Activated CD8-positive, alpha-beta T cell treated with anti-CD3 and anti-CD28 coated beads for 36 hours (primary cell): ENCODE measurements at places on chromosomes 2 and 18.
A peak's percentile ranks its signal among the peaks of the same experiment; 100 is the strongest.

DNA sequence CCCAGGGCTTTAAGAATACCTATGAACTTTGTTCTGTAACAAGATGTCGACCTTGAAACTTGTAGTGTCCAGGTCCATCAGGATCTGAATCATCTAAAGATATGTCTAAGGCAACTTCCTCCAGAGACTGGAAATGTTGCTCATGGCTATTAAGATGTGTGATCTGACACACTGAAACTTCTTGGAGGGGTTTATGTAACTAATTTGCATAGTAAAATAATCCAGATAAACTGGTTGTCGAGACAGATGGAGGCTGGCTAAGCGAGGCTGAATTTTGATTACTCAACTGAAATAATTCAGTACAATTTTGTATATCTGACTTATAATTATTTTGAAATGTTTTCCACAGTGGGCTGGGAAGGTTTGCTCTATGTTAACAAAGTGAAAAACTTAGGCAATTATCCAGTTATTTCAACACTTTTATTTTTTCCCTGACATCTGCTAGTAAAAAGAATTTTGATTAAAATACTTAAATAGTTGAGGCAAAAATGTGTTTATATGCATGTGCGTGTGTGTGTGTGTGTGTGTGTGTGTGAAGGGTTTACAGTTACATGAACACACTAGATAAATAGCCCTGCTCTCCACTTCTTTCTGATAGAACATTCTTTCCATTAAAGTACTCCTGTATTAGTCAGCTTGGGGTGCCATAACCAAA lies 11.4 kb upstream of the MAP3K20 start:
- H3K27me3 ChIP-seq = peaks cover 18% of the 10 kb centered on the region
- H3K27ac ChIP-seq = no peak overlapping the region
- no peak overlapping the region for H3K4me3 ChIP-seq
- H3K4me1 ChIP-seq = no peaks in the 10 kb centered on the region
- DNase-seq = no peak

DNA sequence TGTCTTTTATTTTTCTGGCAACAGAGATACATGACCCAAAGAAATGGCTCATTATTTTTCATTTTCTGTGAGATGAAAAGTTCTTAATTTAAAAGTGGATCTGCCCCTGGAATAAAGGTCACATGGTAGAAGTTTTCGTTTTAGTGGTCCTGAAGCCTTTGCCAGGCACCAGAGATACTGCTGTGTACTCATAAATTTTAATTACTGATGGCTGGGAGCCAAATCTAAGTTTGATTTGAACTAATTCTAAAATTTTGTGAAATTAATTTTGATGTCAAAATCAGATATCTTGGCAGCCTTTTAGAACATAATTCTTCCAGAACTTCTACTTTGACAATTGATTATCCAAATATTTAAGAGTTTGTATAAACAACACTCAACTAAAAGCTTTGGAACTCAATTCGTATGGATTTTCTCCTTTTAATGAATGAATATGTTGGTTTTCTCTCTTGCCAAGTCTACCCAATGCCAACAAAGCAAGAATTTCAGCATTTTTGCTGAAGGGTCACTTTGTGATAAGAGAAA lies 128.5 kb upstream of the SP5 start:
- H3K27me3 ChIP-seq = peaks cover 9% of the 10 kb centered on the region
- H3K27ac ChIP-seq = no peak overlapping the region
- H3K4me1 ChIP-seq = no peaks in the 10 kb centered on the region
- no peak for DNase-seq

GRCh38 chr2:96770442-96771202 lies 9.9 kb downstream of the CNNM4 start:
- no peaks in the 10 kb centered on the region for H3K36me3 ChIP-seq
- H3K27ac ChIP-seq = no peak overlapping the region
- no peak for DNase-seq
- no peaks in the 10 kb centered on the region for H3K27me3 ChIP-seq

GRCh38 chr2:226118471-226119429 lies 680.9 kb downstream of the IRS1 start:
- no peak overlapping the region for H3K4me3 ChIP-seq
- peaks cover 4% of the 10 kb centered on the region for H3K4me1 ChIP-seq
- DNase-seq = no peak
- no peaks in the 10 kb centered on the region for H3K36me3 ChIP-seq
- peaks cover 5% of the 10 kb centered on the region for H3K27me3 ChIP-seq
- no peak overlapping the region for H3K27ac ChIP-seq

DNA sequence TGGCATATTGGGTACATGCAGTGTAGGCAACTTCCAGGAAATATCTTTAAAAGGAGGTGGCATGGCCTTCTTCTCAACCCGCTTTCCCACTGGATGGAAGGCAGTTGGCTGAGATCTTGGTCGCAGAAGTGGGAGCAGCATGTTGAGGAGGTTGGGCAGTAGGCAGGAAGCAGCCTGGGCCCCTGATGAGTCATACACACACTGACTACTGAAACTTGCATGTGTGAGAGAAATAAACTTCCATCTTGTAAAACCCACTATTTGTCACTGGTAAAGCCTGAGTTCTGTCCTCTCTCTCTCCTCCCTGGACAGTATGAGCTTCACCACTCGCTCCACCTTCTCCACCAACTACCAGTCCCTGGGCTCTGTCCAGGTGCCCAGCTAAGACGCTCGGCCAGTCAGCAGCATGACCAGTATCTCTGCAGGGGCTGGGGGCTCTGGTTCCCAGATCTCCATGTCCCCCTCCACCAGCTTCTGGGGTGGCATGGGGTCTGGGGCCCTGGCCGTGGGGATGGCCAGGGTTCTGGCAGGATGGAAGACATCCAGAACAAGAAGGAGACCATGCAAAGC lies 233.8 kb upstream of the SPRED2 start:
- peak; percentile 45 for DNase-seq
- no peaks in the 10 kb centered on the region for H3K36me3 ChIP-seq
- H3K4me3 ChIP-seq = no peak overlapping the region
- H3K27ac ChIP-seq = no peak overlapping the region
- H3K27me3 ChIP-seq = peaks cover 4% of the 10 kb centered on the region

DNA sequence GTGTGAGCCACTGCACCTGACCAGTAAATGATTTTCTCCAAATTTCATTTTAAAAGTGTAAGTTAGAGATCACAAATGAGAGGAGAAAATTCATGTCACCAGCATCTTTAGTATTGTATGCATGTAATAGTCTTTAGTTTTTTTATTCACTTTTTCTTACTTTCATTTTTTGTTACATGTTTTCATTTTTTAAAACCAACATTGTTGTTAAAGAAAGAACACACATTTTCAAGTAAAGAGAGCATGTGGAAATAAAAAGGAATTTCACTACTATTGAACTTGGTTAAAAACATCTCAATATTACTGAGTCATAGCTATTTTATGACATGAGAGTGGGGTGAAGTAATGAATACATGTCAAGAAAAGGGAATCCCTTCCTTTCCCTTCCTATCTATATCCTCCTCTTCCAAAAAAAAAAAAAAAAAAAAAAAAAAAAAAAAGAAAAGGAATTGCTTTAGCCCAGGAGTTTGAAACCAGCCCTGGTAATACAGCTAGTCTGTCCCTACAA lies 29.1 kb upstream of the PMAIP1 start:
- H3K27me3 ChIP-seq = peaks cover 2% of the 10 kb centered on the region
- H3K27ac ChIP-seq = no peak overlapping the region
- no peak for DNase-seq
- H3K36me3 ChIP-seq = no peaks in the 10 kb centered on the region

DNA sequence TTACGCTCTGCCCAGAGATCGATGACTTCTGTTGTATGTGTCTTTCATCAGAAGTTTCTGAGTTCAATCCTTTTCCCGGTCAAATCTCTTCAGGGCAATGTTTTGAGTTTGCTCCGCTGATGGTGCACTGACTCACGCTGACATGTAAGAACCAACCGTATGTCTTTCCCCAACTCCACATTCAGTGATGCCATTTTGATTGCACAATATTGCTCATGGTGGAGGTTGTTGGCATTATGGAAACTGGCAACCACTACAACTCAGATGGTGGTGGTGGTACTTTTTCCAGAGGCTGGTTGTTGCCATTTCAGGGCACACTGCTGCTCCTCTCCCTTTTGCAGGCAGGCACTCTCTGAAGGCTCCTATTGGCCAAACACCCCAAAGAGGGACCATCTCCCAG lies 751.5 kb downstream of the DCDC2C start:
- H3K27ac ChIP-seq = no peak overlapping the region
- DNase-seq = no peak
- H3K36me3 ChIP-seq = no peaks in the 10 kb centered on the region
- no peaks in the 10 kb centered on the region for H3K27me3 ChIP-seq
- no peak overlapping the region for H3K4me3 ChIP-seq

DNA sequence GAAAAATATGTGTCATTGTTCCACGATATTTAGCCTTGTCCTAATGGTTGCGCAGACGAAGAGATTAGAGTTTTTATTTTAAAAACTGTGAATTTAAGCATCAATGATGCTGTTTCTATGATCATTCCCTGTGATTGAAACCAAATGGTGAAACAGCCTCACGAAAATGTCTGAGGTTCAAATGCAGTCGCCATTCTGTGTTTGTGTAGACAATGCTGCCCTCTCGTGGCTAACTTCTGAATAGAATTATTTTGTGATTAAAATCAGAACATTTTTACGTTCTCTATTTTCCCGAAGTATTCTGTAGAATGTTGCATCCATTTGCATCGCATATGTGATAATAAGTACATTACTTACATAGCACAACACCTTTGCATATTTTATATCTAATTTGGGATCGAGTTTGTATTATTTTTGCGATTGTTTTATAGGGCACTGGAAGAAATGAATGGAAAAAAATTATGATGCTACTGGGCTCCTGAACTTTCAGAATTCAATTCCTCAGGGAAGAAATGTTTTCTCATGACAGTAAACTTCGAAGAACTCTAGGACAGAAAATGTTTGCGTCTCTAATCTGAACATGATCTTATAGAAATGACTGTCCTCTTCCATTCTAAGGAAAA lies 54.8 kb upstream of the CREB1 start:
- H3K27me3 ChIP-seq = no peaks in the 10 kb centered on the region
- no peaks in the 10 kb centered on the region for H3K36me3 ChIP-seq
- no peak overlapping the region for H3K27ac ChIP-seq
- H3K4me1 ChIP-seq = peaks cover 30% of the 10 kb centered on the region
- H3K4me3 ChIP-seq = no peak overlapping the region

DNA sequence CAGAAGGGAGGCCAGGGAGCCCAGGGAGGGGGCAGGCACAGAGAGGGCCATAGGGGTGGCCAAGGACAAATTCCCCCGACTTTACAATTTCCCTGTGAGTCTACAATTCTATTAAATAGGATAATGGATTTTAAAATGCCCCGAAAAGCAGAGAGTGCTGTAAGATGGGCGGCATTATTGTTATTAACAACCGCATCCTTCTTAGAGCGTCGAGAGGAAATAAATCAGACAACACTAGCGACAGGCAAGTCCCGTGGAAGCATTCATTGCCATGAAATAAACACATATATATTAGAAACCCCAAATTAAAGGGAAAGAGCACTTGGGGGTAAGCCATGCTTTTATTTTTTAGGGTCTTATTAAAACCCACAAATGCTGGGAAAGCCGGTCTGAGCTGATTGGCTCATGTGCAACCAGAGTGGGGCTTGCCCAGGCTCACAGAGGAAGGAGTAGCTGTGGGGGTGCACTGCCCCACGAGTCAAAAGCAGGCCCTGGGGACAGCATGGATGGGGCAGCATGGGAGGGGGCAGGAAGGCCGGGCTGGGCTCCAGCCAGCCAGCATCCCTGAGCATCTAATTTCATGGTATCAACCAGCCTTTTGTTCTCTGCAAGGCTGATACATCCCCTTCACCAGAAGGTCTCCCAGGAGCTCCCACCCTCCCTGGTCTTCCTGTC lies 187.1 kb downstream of the CELF4 start:
- peaks cover under 1% of the 10 kb centered on the region for H3K27me3 ChIP-seq
- DNase-seq = no peak
- H3K4me3 ChIP-seq = no peak overlapping the region
- H3K36me3 ChIP-seq = no peaks in the 10 kb centered on the region
